ENCODE measurements at places on chromosomes 6 and 20.
A peak's percentile ranks its signal among the peaks of the same experiment; 100 is the strongest.

GRCh38 chr20:40578961-40579360, 110.1 kb downstream of the MAFB start:
- DNase-seq: no peak

DNA sequence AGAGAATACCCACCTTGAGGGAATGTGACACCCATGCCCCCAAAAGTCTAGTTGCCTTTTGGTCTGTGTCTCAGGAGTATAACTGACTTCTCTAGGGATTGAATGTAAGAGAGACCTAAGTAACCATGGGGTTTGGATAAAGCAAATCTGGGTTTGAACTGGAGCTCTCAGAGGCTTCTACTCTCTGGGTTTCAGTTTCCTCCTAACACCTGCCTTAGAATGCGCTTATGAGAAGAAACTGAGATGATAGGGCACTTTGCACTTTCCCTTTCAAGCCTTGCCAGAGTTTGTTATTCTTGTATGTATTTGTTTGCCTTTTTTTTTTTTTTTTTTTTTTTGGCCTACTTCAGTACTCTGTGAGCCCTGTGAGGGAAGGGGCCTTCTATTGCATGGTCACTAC, 19.4 kb downstream of the SDHAF4 start:
- no peak for DNase-seq

DNA sequence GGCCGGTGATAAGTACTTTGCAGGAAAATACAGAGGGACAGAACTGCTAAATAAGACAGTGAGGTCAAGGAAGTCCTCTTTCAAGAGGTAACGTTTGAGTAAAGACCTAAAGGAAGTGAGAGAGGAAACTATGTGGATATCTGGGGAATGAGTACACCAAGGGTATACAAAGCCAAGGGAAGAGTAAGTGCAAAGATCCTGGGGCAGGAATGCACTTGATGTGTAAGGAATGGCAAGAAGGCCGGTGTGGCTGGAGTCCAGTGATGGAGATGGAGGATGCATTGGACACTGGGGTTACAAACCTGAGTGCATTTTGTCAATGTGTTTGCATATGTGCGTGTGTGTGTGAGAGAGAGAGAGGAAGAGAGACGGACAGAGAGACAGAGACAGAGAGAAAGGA, 32.1 kb upstream of the TGM2 start:
- DNase-seq: no peak

DNA sequence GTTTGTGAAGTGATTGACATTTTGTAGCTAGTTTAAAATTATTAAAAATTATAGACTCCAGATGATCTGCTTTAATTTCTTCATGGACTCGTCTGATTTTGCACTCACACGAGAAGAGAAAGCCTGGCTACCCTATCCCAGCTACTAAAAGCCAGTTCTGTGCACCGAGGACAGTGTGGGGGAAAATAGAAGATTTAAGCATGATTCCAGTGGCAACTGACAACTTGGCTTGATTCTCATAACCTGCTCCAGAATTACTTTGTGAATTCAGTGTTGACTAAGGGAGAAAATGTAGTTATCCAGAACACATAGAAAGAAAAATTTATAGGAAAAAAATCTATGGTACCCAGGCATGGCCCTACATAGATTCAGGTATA, 88.7 kb downstream of the SNAP25 start:
- no peak for DNase-seq

- DNase-seq: no peak
Observed at GRCh38 chr6:90976341-90976740, 389.5 kb upstream of the MAP3K7 start.

DNA sequence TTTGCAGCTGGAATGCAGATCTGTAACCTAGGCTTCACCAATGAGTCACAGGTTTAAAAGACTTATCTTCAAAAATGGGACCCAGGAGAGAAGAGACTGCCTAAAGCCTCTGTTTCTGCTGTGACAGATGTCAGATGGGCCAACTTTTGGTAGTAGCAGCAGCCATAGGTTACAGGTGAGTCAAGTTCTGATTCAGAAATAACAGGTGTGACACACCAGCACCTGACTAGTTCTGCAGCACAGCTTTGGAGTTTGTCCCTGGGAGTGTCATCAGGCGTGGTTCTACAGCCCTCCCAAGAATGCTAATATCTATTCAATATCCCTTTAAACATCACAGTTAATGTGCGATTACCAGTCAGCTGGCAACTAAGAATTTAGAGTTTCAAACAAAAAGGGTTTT, 121.9 kb upstream of the BTN3A2 start:
- DNase-seq: no peak

GRCh38 chr6:26044140-26045064, 42.8 kb upstream of the HFE start:
- peak; percentile 26 for DNase-seq

DNA sequence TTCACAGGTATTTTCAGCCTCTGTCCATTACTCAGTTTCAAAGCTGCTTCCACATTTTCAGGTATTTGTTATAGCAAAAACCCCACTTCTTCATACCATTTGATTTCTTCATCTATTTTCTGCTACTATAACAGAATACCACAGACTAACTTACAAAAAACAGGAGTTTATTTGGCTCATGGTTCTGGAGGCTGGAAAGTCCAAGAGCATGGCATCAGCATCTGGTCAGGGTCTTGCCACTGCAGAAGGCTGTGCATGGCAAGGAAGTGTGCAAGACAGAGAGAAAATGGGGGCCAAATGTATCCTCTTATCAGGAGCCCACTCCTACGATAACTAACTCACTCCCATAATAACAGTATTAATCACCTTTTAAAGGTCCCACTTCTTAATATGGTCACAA, 82.8 kb upstream of the FOXA2 start:
- DNase-seq: no peak

- DNase-seq: no peak
Observed at GRCh38 chr6:126967296-126968005, 151.0 kb upstream of the RSPO3 start.

GRCh38 chr20:57513199-57513598, 11.7 kb downstream of the CTCFL start:
- no peak for DNase-seq

GRCh38 chr6:47457370-47457769, 20.2 kb upstream of the CD2AP start:
- no peak for DNase-seq

DNA sequence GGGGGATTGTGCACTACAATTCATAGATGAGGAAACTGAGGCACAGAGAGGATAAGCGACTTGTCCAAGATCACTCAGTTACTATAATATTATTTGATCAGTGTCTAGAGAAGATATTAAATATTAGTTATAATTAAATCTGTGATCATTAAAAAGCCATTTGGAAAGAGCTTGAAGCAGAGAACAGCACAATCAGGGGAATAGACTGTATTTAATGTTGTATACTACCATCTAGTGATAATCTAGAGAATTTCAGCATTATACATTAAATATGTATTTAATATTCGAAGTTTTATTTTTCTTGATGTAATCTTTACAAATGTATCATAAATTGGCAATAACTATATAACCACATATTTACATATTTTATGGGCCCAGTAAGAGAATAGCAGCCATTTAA, 20.1 kb upstream of the MTCL3 start:
- no peak for DNase-seq

- no peak for DNase-seq
Observed at GRCh38 chr6:71419217-71420094, 130.8 kb downstream of the OGFRL1 start.

DNA sequence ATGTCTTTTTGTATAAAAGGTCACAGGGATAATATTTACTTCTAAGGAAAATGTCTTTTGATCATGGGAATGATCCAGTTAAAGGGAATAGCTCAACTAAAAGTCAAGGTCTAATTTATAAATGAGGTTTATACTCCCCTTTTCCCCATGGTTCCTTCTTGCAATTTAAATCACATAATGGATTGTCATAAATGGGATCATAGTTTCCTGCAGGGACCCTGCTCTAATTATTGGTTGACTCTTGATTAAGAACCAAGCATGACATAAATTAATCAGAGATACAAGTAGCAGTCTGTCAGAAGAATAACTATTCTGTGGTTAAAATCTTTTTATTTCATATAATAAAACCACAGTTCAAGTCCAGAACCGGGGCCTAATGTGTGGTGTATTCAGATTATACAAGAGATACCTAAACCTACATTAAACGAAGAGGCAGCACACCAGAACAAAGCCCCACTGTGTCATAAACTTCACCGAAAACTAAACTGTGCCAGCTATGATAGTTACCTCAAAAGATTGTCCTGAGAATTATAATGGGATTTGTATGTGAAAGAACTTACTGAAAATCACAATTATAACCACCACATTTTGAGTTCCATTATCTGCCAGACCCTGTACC, 43.0 kb upstream of the CD83 start:
- no peak for DNase-seq

DNA sequence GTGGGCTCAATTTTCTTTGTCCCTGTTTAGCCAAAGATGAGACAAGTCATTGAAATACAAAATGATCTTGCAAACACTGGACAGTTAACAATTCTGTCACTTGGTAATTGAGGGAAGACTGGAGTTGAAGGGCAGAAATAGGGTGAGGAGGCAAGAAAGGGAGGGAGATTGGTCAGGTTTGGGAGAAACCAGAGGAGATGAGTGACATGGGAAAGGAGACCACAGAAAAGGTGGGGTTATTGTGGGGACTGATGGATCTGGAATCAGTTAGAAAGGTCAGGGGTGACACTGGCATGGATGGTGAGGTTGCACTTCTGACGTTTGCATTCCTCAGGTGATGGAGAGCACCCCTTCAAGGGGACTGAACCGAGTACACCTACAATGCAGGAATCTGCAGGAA, 693 bp downstream of the GTF2H4 start:
- no peak for DNase-seq

DNA sequence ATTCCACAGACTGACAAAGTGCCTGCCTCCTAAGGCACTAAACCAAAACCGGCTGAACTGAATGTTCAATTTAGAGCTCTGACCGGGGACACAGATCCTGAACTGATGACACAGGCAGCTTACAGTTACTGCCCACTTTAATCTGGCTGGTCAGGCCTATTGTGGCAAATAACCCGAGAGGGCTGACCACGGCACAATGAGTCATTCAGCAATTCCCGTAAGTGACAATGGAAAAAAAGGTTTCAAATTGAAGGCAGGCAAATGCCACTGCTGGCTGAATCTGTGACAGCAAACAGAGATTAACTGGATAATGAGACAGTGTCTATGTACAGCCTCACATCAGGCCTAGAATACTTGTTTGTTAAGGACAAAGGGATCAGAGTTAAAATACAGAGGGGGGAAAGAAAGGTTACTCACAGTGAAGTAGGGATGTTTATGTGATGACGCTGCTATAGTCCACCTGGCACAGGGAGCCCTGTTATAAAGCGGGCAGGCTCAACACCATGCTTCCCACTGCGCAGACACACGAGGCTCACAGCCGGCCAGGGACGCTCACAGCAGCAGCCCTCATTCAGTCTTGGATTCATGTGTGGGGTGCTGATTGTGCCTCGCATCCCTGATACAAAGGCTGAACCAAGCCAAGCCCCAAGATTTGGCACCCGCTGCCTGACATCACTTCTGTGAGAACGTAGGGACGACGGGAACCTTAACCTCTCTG, 54.4 kb downstream of the RTN4IP1 start:
- DNase-seq: no peak

DNA sequence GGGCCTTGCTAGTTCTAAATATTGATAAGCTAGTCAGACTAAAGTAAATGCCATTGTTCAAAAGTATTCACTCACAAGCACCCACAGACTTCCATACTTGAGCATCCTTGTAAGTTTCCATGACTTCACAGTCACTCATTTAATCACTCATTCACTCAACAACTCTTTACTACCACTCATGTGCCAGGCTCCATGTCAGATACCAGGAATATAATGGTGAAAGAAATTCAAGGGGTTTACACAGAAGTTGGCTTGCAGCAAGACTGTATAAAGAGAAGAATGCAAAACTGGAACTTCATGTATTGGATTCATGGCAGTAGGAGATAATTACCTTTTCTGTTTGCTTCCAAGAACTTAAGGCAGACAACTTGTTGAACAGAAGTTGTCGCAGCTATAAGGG, 36.6 kb downstream of the ADGRF1 start:
- DNase-seq: no peak

DNA sequence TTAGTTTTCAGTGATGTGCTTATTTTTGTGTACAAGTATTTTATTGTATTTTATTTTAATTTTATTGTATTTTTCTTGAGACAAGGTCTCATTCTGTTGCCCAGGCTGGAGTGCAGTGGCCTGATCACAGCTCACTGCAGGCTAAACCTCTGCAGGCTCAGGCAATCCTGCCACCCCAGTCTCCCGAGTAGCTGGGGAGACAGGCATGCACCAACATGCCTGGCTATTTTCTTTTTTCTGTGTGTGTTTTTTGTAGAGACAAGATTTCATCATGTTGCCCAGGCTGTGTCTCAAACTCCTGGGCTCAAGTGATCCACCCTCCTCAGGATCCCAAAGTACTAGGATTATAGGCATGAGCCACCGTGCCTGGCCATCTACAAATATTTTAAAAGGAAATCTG, 146.3 kb downstream of the MANEA start:
- no peak for DNase-seq

- no peak for DNase-seq
Observed at GRCh38 chr20:61970357-61970756, 95.3 kb downstream of the TAF4 start.

DNA sequence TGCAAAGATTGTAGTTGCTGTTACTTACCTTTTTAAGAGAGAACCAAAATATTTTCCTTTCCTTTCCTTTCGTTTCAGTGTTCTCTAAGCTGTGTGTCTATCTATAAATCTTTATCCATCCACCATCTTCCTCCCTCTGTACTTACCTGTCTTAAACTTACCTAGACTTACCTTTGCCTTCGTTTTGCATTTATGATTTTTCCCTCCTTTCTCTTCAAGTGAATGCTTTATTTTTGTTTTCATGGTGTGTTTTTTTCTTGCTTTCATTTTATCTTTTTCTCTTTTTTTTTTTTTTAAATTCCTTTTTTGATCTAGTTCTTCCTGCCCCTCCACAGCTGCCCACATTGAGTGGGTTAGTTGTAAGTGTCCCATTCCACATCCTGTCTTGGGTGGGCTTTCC, 26.2 kb downstream of the ARID1B start:
- DNase-seq: no peak

DNA sequence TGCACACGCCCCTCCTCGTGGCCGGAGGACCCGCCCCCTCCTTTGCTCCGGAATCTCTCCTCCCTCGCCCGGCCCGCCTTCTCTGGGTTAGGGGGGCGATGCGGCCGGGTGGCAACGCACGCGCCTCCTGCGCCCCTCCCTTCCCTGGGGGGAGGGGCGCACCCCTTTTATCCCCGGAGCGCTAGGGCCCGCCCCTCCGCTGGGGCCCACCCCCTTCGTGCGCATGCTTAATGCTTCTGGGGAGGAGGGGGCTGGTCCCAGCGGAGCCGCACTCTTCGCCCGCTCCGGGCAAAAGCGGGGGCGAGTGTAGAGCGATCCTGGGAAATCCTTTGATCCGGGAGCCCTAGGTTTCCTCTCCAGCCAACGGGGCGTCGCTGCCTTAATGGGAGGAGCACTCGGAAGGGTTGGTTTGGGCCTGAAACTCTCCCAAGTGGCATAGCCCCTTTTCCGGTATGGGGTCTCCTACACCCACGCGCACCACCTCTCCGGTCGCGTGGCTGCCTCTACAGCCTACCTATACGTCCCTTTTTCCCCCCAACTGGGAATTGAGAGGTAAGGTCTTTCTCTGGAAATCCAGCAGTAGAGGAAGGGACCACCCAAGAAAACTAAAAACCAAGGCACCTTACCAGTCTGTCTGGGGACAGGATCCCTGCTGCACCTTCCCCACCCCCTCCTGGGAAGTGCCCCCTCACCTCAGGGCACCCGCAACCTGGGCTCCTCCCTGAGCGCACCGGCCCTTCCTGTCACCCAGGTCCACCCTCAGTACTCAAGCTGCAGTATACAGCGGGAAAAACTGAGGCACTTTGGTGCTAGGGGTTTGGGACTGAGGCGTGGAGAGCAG, 2.1 kb downstream of the SOX12 start:
- peak; percentile 75 for DNase-seq

GRCh38 chr6:30918670-30919069, 4.6 kb downstream of the VARS2 start:
- no peak for DNase-seq

Data from CD4-positive, alpha-beta T cell treated with Interleukin-6 at 100 ng/mL for 8 hours (primary cell).